ENCODE measurements at places on chromosomes 2 and 18.

- no peak overlapping the region for H3K4me3 ChIP-seq
- no peaks in the 10 kb centered on the region for H3K27me3 ChIP-seq
- H3K27ac ChIP-seq = no peak overlapping the region
- no peaks in the 10 kb centered on the region for H3K36me3 ChIP-seq
These were observed 406.2 kb downstream of the MBD2 start for GRCh38 chr18:53817976-53818950.

GRCh38 chr18:76721207-76721996, 101.0 kb upstream of the ZNF236 start:
- no peaks in the 10 kb centered on the region for H3K36me3 ChIP-seq
- no peak overlapping the region for H3K27ac ChIP-seq
- no peak for DNase-seq
- no peaks in the 10 kb centered on the region for H3K4me1 ChIP-seq

DNA sequence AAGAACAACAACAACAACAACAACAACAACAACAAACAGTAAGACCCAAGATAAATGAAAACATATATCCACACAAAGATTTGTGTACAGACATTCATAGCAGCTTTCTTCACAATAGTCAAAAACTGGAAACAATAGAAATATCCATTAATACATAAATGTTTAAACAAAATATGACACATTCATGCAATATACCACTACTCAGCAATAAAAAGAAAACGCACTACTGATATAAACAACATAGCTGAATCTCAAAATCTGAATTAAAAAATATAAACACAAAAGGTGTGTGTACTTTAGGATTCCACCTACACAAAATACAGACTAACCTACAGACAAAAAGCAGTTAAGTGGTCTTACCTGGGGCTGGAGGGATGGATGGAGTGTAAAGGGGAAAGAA, 42.1 kb downstream of the DOK1 start:
- no peak overlapping the region for H3K4me3 ChIP-seq
- H3K27me3 ChIP-seq = peaks cover 2% of the 10 kb centered on the region
- H3K36me3 ChIP-seq = no peaks in the 10 kb centered on the region
- H3K4me1 ChIP-seq = no peaks in the 10 kb centered on the region
- no peak overlapping the region for H3K27ac ChIP-seq

DNA sequence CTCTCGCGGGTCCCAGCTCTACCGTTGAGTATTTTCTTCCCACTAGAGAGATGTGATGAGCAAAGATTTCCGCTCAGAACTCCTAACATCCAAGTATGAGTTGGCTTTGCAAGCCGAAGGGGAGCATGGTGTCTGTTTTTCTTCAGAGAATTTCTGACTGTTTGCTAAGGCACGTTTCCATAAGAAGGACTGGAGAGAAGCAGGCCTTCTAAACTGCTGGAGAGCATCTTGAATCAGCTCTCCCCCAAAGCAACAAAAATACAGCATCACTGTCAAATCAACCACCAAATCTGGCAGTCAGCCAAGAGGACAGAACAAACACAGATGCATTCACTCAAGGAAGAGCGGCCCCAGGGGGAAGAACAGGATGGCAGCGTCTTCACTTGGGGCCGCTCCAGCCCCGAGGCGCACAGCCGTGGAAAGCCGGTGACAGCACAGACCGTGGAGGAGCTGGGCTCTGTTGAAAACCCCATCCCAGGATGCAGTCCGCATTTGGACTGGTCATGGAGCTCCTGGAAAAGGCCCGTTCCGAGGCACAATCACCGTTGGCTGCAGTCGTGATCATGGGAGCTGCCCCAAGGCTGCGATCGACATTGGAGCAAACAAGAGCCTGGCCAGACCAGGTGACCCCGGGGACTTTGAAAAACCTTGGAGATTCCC, 101.4 kb downstream of the NFATC1 start:
- peak; percentile 29 for DNase-seq
- H3K4me1 ChIP-seq = peaks cover 3% of the 10 kb centered on the region
- no peaks in the 10 kb centered on the region for H3K36me3 ChIP-seq
- H3K27me3 ChIP-seq = no peaks in the 10 kb centered on the region
- H3K4me3 ChIP-seq = no peak overlapping the region

DNA sequence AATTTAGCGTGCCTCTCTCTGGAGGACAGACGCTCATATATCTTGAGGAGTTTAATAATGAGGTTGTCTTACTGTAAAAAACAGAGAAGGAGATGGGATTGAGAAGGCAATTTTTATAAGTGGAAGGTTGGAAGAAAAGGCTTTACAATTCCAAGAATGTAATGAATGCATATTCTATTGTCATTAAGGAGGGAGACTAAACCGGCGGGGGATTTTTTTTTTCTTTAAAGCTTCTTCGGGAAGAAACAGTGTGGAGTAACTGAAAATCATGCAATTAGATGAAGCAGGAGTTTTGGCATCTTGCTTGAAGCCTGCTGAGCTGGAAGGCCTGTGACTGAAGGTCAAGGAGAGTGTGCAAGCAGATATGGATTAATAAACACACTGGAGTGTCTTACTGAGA, 124.4 kb downstream of the HRH4 start:
- H3K27ac ChIP-seq = no peak overlapping the region
- H3K27me3 ChIP-seq = no peaks in the 10 kb centered on the region
- no peak overlapping the region for H3K4me3 ChIP-seq
- no peaks in the 10 kb centered on the region for H3K4me1 ChIP-seq
- no peak for DNase-seq

DNA sequence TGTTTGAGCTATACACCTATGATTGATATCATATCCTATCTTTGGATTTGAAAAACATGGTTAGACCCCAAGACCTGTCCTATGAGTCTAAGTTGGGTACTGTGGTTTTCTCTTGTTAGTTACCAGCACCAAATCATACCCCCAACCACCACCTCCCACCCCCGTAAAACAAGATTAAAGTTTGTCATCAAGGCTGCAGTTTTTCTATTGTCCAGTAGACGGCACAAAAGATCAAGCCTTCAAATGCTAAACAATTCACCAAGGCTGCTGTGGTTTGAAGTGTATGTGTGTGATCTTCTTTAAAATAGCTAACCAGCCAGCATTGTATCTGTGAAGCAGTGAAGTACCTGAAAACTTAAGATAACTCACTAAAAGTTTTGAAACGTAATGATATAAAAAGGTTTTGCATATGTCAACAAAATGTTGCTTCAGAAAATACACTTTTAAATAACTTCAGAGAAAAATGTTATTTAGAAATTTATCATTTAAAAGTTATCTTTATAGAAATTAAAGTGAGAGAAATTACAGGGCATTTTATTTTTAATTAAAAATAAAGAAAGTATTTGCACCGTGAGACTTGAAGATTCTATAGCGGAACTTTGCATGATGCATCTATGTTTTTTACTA, 5.8 kb upstream of the MEIS1 start:
- no peaks in the 10 kb centered on the region for H3K4me1 ChIP-seq
- H3K36me3 ChIP-seq = no peaks in the 10 kb centered on the region
- H3K27ac ChIP-seq = no peak overlapping the region
- peaks cover 59% of the 10 kb centered on the region for H3K27me3 ChIP-seq

- H3K36me3 ChIP-seq = no peaks in the 10 kb centered on the region
- no peaks in the 10 kb centered on the region for H3K27me3 ChIP-seq
- DNase-seq = no peak
- H3K4me1 ChIP-seq = no peaks in the 10 kb centered on the region
- H3K27ac ChIP-seq = no peak overlapping the region
- no peak overlapping the region for H3K4me3 ChIP-seq
These were observed 55.4 kb upstream of the SMAD2 start for GRCh38 chr18:47985866-47986265.

DNA sequence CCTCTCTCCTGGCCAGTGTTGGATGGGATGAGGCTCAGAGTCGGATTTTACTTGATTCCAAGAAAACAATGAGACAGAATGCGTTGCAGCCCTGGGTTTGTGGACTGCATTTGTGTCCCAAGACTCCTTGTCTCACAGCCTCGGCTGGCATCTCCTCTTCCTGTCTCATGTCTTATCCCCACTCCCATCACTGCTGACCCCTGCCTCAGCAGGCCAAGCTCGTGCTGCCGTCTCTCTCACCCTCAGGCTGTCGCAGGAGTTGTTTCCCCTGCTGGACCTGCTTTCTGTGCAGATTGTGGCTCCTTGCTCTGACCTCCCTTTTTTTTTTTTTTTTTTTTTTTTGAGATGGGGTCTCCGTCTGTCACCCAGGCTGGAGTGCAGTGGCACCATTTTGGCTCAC, 70.2 kb upstream of the RALBP1 start:
- peak overlapping the region; percentile 56 for H3K27ac ChIP-seq
- peaks cover 14% of the 10 kb centered on the region for H3K36me3 ChIP-seq
- H3K4me3 ChIP-seq = no peak overlapping the region
- no peaks in the 10 kb centered on the region for H3K4me1 ChIP-seq
- H3K27me3 ChIP-seq = no peaks in the 10 kb centered on the region

DNA sequence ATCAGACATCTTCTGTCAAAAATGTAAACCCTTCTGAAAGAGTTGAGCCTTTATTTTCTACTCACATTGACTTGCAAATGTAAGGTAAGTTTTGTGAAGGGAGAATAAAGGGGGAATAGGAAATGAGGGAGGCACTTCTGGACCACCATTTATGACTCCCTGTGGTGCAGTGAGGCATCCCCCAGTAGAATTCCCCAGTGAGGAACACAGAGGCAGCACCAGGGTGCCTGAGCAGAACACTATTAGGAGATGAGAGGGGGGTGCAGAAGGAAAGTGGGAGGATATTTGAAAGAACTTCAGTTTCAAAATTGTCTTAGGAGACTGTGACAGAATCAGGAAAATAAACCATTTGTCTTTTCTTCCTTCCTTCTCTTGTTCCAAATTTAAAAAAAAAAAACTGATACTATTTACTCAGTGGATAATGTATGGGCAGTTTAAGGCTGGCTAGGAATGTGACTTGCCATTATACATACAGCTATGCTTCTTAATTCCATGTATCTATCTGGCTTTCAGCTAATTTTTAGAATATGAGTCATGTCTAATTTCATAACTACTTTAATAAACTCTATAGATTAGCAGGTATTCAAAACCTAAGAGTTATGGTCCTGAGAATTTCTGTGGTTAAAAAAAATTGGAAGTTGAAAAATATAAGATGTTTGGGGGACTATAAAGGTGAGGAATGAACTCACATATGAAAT, 478.1 kb upstream of the CHAC2 start:
- H3K4me3 ChIP-seq = no peak overlapping the region
- no peaks in the 10 kb centered on the region for H3K4me1 ChIP-seq
- H3K36me3 ChIP-seq = no peaks in the 10 kb centered on the region
- DNase-seq = no peak
- H3K27ac ChIP-seq = no peak overlapping the region

DNA sequence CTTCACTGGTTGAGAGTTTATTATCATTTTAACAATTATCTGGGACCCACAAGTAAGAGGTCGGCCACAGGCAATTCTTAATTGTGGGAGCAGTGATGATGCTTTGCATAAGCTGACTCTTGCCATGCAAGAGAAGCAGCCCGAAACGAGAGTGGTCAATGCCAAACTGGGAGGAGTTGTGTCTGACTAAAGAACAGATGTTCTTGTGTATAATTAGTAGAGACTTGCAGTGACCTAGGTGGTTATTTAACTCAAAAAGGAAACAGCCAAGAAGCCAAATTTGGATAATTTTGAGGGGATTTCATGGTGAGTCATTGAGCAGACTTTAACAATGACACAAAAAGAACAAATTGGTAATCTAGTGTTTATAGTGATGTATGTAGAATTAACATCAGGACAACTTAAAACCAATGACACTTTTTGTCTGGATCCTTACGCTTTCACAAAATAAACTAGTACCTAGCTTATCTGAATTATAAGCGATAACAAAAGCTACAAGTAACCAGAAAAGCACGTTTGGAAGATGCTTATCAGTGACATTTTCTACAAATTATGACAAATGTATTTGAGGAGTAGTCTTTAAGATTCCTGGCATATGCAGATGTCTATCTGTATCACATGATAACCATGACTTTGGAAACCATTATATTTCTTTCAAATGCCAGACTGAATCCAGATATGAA, 184.7 kb upstream of the DLGAP1 start:
- no peaks in the 10 kb centered on the region for H3K4me1 ChIP-seq
- DNase-seq = no peak
- no peaks in the 10 kb centered on the region for H3K36me3 ChIP-seq
- no peak overlapping the region for H3K27ac ChIP-seq
- no peaks in the 10 kb centered on the region for H3K27me3 ChIP-seq
- no peak overlapping the region for H3K4me3 ChIP-seq

DNA sequence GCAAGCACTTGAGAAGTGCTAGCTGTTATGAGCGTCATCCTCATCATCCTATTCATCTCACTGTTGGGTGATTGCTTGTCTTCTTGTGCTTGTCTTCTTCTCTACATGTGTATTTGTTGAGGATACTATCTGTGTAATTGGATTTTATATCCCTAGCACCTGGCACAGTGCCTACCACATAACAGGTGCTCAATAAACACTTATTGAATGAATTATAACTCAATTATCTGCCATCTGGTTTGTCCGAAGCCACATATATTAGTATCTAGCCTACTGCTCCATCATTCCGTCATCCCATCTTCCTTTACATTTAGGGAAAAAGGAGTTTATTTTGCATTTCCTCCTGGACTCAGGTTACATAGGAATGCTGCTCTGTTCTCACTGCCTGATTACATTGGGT, 330.4 kb upstream of the ETAA1 start:
- H3K27ac ChIP-seq = no peak overlapping the region
- no peak overlapping the region for H3K4me3 ChIP-seq
- H3K27me3 ChIP-seq = no peaks in the 10 kb centered on the region

GRCh38 chr2:65549257-65549627, 116.8 kb upstream of the SPRED2 start:
- H3K36me3 ChIP-seq = no peaks in the 10 kb centered on the region
- peaks cover 5% of the 10 kb centered on the region for H3K4me1 ChIP-seq
- H3K4me3 ChIP-seq = no peak overlapping the region
- no peaks in the 10 kb centered on the region for H3K27me3 ChIP-seq

DNA sequence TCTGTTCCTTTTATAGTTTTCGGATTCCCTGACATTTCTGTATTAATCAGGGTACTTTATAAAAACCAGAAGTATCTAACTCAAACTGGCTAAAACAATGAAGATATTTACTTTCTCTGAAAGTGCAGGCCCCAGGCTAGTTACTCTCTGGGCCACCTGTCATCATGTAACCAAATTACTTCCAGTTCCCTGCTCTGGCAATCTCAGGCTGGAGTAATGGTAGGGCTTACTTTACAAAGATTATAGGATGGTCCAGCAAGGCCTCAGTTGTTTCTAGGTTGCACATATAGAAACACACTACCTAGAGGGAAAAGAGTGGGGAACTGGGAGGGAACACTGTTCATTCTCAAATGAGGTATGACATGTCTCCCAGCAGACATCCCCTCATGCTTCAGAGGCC, 74.8 kb downstream of the CHST9 start:
- H3K4me1 ChIP-seq = no peaks in the 10 kb centered on the region
- H3K36me3 ChIP-seq = no peaks in the 10 kb centered on the region
- no peak for DNase-seq
- no peaks in the 10 kb centered on the region for H3K27me3 ChIP-seq
- no peak overlapping the region for H3K27ac ChIP-seq

DNA sequence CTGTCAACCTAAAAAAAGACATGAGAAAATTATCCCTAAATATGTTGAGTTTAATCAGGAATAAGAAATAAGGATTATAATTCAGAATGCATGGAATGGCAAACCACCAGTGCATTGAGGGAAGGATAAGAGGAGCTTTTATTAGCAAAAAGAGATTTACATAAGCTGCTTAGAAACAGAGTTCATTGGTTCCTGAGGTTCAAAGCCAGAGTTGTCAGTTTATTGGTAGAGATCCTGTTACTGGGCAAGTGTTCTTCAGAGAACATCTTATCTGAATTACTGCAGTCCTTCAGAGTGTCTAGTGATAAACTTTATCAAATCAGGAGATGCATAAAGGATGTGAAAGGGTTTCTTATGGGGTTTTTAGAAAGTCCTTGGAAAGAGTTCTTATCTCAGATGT, 76.0 kb upstream of the MEX3C start:
- no peaks in the 10 kb centered on the region for H3K27me3 ChIP-seq
- no peaks in the 10 kb centered on the region for H3K36me3 ChIP-seq
- H3K4me3 ChIP-seq = no peak overlapping the region
- no peak overlapping the region for H3K27ac ChIP-seq

Measured in tibial nerve (tissue), 4 donors.